SJCRH30 (cell line): ENCODE measurements at places on chromosomes 1 and 21. TPM values are rescaled to one million over a fixed set of nuclear protein-coding genes. Genes with fewer than 3 reads are reported as not detected.

SPRR3 gene
- total RNA-seq, result not detected in 2 replicates

MPL gene
- total RNA-seq, result not detected in 2 replicates

DNA sequence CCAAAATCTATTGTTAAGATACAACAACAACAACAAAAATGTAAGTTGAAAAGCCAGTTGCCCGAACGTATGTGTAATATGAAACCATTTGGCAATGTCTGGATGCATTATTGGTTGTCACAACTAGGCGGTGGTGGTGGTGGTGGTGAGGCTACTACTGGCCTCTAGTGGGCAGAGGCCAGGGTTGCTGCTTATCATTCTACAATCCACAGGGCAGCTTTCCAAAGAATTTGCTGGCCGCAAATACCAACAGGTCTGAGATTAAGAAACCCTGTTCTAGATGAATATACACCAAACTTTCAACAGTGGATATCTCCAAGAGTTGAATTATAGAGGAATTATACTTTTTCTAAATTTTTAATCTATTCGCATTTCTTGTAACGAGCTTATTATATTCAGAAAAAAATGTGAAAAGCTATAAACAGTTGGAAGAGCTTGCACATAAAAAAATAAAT, 26.8 kb upstream of the ZNF697 start:
- peaks cover 25% of the 10 kb centered on the region for H3K4me1 ChIP-seq
- no peaks in the 10 kb centered on the region for H3K27me3 ChIP-seq
- H3K4me3 ChIP-seq, result peak overlapping the region; percentile 56
- H3K27ac ChIP-seq, result peak overlapping the region; percentile 84
- no peaks in the 10 kb centered on the region for H3K36me3 ChIP-seq

- H3K36me3 ChIP-seq, result peaks cover 1% of the 10 kb centered on the region; the same call in 1 of the 2 replicates
- H3K4me3 ChIP-seq, result no peak overlapping the region
- peak; percentile 70 for DNase-seq
Observed at GRCh38 chr1:44655609-44656008, 18.7 kb downstream of the TMEM53 start.

DNA sequence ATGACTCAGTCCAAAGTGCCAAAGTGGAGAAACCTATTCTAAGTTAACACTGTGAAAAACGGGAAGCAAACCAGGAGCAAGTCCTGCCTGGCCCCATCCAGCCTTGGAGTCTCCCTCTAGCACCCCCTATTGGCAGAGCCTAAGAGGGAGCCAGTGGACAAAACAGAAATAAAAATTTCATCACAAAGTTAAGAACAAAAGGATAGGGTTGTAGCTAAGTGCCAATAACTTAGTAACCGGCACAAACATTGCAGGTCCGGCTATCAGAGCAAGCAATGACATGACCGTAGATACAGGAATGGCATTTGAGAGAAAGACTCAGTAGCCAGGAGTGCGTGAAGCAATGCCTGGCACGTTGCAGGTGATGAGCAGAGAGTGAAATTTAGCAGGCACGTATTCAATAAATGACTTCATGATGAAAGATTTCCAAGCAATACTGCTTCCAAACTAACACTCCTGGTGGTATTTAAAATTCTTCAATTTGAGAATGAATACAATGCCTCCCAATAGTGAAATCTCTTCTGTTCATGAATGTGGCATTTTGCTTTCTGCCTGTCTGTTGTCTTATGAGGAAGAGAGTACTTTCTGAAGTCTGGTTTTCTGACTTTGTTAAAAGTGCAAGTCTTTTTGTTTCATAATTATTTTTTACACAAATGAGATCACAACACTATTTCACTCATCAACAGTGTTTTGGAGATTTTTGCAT, 391.0 kb downstream of the OMA1 start:
- H3K27ac ChIP-seq, result no peak overlapping the region
- peak; percentile 64 for DNase-seq
- no peaks in the 10 kb centered on the region for H3K4me1 ChIP-seq
